ENCODE measurements at places on chromosomes 1 and 21. TPM values are rescaled to one million over a fixed set of nuclear protein-coding genes. Genes with fewer than 3 reads are reported as not detected.

Gene MINDY1
- total RNA-seq: 44.3 TPM

DNA sequence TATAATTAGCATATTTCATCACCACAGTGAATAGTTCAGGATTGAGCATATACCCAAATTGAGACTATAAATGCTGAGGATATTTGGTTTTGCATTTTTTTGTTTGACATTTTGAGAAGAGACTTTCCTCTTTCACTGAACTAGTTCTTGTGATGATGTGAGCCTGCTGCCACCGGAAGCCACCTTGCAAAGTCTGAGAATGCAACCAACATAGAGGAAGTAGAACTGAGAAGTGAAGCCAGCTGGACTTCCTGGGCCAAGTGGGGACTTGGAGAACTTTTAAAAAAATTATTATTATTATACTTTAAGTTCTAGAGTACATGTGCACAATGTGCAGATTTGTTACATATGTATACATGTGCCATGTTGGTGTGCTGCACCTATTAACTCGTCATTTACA is 102.3 kb downstream of the RPE65 start:
- peak; percentile 23 for DNase-seq

GRCh38 chr1:189606795-189607476 is 870.7 kb downstream of the BRINP3 start:
- no peak for DNase-seq

DNA sequence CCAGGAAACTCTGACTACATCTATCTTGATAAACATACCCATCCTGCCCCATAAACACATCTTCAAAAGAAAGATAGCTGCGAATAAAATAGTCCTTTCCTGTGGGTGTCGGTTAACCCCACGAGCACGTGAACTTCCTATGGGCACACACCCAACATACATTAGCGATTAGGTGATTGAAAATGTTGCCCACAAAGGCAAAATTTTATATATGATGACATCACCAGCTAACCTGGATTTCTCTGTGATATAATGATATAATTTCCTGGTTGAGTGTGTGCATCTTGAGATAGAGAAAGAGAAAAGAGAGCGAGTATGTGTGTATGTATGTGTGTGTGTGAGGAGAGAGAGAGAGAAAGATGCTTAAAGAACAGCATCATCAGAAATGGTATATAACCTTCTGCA is 296.1 kb downstream of the PTPRC start:
- DNase-seq: no peak

Gene MCM3AP
- 58.8 TPM for total RNA-seq

DNA sequence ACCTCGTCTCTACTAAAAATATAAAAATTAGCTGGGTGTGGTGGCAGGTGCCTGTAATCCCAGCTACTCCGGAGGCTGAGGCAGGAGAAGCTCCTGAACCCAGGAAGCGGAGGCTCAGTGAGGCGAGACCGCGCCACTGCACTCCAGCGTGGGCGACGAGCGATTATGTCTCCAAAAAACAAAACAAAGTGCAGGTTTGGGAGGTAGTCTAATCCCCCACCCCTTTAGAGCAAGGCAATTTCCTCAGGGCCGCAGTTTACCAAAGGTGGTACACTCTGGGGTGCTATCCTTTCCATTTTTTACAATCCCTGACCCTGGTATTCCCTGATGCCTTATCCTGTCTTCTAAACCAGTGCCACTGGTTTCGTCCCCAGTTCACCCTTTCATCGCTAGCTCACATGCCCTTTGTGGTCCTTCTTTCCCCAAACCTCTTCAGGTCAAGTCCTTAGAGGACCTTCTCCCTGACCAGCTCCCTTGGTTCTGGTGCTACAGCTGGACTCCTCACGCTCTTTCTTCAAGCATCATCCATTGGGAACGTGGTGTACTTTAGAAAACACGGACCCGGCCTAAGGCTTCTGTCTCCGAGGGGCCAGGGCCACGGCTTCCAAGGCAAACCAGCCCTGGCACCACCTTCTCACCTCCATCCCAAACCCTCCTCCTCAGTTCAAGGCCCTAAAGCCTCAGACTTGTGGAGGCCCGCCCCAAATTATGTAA is 873 bp downstream of the IFT25 start:
- no peak for DNase-seq

DNA sequence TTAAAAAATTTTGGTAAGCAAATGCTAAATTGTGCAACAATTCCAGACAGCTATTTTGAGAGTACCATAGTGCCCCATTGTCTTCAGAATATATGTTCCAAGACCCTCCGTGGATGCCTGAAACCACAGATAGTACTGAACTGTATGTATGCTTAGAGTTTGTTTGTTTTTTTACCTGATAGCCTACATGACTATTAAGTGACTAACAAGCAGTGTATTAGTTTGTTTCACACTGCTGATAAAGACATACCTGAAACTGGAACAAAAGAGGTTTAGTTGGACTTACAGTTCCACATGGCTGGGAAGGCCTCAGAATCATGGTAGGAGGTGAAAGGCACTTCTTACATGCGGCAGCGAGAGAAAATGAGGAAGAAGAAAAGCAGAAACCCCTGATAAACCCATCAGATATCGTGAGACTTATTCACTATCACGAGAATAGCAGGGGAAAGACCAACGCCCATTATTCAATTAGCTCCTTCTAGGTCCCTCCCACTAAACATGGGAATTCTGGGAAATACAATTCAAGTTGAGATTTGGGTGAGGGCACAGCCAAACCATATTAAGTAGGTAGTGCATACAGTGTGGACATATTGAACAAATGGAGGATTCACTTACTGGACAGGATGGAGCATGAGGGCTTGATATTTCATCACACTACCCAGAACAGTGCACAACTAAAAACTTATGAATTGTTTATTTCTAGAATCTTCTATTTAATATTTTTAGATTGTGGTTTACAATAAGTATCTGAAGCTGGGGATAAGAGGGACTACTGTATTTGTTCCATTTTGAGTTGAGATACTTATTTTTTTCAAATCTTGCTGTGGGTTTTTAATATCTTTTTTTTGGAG is 78.5 kb downstream of the LHX9 start:
- DNase-seq: no peak

GRCh38 chr21:31316072-31316471 is 28.0 kb downstream of the TIAM1 start:
- DNase-seq: no peak

Gene DCST2
- total RNA-seq: not detected

Data from left ventricle myocardium inferior (tissue), 1 donor.